Stimulated activated CD8-positive, alpha-beta memory T cell treated with anti-CD3 and anti-CD28 coated beads, Interleukin-2, amount 100 ng/mL, for 48 hours (primary cell): ENCODE measurements at places on chromosomes 11 and 22.
A peak's percentile ranks its signal among the peaks of the same experiment; 100 is the strongest.

DNA sequence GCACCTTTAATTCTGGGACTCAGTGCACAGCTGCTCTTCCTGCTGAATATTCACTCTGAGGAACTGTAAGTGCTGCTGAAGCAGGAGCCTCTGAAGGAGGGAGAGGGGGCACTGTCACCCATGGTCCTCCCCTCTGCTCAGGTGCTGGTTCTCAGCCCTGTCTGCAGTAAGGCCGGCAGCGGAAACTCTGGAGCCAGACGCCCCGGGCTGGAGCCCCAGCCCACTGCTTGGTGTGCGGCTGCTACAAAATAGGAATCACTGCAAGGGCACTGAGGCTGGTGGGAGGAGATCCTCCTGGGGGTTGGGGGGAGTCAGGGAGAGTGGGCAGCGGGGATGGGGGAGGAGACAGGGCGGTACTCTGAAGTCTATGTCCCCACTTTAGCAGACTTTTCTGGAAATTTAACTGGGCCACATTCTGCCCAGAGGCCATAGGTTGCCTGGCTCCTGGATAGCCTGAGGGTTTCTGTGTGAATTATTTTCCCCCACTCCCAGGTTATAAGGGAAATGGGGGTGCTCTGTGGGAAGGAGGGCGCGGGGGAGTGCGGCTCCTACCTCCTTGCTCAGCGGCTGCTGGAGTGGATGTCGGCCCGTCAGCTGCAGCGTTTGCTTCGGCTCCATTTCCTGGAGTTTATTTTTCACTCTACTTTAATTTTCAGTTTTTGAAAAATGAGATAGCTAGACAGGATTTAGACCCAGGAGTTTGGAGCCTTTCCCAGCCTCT is 33.6 kb downstream of the TBC1D22A start:
- no peak for DNase-seq

- DNase-seq: no peak
Observed at GRCh38 chr11:33868647-33869461, 23.0 kb downstream of the LMO2 start.

- peak; percentile 77 for DNase-seq
Observed at GRCh38 chr11:60970369-60970774, 1.1 kb upstream of the CD6 start.

GRCh38 chr11:86891036-86891435 is 64.2 kb downstream of the FZD4 start:
- no peak for DNase-seq

- DNase-seq: no peak
Observed at GRCh38 chr11:94281324-94281723, 23.1 kb upstream of the IZUMO1R start.
